ENCODE measurements at places on chromosomes 12 and 14.

- DNase-seq = no peak
These were observed 3.6 kb downstream of the CFL2 start for GRCh38 chr14:34710744-34711143.

DNA sequence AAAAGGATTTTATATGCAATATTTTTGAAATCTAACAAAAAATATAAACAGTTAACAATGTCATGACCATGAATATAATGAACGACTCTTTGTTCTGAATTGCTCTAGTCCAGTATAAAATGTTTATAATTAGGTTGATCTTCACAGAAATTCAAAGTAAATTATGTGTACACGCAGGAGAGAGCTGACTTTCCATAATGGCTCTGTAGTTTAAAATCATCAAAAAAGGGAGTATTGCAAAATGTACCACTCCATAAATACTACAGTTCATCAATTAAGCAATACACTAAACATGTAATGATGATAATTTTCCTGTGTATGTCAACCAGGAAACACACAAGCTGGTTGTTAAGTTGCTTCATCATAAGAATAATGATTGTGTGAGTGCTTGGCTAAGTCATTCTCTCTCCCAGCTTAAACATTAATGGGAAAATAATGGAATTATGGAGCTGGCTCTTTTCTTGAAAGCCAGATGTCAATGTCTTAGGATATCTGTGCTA is 189.5 kb upstream of the PLEKHG7 start:
- DNase-seq = no peak

DNA sequence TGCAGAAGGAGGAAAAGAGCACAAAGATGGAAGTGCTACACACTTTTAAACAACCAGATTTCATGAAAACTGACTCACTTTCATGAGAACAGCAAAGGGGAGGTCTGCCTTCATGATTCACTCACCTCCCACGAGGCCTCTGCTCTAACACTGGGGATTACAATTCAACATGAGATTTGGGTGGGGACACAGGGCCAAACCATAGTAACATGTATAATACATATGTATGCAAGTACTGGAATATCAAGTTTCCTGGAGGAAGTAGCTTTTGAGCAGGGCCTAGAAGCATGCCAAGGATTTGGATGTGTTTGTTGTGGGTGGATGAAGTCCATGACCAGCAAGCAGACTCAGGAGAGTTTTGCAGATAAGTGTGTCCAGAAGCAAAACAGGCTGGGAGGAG is 409.0 kb downstream of the RGS6 start:
- no peak for DNase-seq

- no peak for DNase-seq
These were observed 53.8 kb upstream of the SGPP1 start for GRCh38 chr14:63781686-63782085.

GRCh38 chr12:104870797-104871196 is 87.3 kb downstream of the SLC41A2 start:
- no peak for DNase-seq

DNA sequence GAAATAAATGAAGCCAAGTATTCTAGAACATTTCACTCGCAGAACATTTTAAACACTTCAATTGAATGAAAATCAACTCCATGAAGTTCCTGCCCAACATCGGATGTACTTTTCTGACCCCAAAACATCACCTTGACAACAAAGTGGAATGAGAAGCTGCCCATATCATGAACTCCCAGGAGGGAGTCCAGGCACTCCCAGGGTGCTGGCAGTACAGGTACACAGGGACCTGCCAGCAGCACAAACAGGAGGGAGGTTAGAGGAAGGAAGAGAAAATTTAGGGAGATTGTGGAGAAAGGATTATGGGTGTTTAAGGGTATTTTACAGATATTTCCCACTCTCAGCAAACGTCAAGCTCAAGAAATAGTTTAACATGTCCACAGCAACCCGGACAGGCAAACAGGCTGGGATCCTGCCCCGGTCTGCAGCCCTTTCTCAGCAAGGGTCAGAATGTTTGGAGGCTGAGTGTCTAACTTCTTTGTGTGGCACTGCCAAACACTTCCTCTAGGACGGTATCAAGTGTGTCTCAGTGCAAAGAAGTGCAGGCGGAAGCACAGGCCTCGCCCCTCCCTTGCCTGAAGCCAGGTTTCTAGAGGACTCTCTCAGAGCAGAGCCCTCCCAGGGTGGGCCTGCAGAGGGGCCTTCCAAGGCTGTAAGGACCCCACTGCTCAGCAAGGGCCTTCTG is 72.2 kb downstream of the SETD3 start:
- no peak for DNase-seq

DNA sequence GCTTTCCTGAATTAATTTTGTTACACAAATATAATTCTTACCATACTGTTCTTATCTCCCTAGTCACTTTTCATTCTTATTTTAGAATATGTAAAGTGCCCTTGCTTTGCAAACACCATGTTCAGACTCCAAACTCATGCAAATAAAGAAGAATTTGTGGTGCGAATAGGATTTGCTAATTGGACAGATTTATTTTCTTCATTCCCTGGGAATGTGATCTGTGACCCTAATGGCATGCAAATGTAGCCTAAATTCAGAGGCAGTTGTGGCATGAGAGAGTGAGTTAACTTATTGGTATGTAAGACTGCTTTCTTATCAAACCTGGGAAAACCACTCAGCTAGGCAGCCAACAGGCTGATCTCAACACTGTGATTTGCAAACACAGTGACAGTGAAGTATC is 10.0 kb downstream of the CAPZA3 start:
- DNase-seq = no peak

- DNase-seq = no peak
These were observed 27.7 kb downstream of the MAX start for GRCh38 chr14:65074449-65075150.

DNA sequence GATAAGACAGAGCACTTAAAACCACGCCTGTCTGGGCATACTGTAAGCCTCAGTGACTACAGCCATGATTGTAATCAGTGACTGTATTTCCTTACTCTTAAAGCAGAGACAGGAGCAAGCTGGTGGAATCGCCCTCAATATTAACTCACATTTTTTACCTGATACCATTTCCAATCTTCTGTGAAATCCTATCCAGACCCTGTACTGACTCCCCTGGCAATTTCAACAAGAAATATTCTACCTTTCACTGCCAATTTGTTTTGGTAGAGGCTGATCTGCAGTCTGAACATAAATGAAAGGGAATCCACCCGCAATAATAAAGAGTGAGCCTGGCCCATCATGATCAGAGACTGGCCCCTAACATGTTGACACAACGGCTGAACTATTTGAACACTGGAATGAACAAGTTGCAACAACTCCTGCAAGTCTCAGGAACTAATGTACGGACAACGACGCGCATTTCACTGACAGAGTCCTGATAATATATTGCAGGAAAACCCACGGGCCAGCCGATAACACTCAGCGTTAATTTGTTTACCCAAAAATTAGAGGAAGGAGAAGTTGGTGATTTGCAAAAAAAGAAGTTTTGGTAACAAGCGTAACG is 195.5 kb upstream of the BTG1 start:
- no peak for DNase-seq

DNA sequence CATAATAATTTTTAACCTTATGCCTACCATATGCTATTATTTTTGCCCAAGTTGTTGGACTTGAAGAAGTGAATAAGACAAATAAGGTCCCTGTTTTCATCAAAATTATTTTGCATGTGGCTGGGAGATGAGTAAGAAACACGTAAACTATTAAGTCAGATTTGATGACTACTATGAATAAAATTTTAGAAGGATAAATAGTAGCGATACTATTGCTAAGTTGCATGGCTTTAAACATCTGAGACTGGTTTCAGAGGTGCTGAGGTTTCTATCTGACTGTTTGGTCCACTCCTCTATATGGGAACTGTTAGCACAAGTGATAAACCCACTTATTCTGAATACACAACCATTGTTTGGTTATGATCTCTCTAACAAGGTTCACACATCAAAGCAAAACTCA is 674.3 kb upstream of the MDGA2 start:
- DNase-seq = no peak

DNA sequence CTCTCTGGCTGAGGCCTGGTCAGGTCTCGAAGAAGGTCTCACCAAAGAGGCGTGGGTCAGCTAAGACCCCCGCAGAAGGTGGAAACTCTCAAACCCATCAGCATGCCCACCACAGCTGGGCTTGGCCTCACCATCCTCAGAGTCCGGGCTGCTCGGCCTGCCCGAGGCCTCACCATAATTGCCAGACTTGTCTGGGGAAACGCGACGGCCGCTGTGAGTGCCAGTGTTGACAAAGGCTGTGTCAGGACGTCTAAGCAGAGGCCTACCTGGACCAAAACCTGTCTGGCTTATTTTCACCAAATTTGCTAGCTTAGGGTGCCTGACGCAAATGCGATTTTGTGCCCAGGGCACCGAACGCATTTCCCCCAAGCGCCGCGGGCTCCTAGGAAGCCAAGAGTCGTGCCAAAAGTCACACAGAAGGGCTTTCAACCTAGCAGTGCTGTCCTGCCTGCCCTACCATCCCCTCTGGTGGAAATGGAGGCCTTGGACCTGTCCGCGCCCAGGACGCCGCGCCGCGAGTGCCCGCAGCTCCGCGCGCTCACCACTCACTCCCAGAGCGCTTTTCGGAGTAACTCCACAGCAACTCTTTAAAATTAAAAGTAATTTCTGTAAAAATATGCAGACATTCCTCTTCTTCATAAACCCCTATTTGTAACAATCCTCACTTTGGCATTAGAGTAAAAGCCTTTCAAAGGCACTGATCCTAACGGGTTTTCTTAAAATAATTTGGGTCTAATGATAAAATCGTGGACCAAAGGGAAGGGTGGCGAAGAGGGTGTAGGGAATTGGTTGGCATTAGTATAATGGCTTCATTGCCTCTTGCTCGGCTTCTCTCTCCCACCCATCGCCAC is 1.2 kb upstream of the ALX1 start:
- DNase-seq = no peak

GRCh38 chr12:43805860-43806736 is at the start of gene TWF1:
Gene TWF1, minus strand, starts transcription at chr12:43806317. Its CDS starts 72 bp downstream, at chr12:43806245.
- DNase-seq = peak; percentile 75

DNA sequence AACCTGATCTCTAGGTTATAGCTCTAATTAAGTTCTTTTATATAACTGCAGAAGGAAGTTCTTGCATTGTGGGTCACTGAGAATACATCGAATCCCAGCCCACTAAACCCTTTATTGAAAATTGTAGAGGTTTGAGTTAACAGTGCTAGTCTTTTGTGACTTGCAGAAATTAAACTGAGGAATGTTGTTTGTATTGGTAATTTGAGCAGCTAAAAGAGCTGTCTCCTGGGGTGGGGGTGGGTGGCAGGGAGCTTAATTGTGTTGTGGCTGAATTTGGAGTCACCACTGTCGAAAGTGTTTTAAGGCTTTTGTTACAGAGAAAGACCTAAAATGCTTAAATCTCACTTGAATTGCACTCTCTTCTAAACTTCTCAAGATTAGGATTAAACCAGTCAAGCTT is 3.2 kb upstream of the COX8C start:
- DNase-seq = no peak

GRCh38 chr14:66129224-66129623 is 356.9 kb upstream of the CCDC196 start:
- no peak for DNase-seq

DNA sequence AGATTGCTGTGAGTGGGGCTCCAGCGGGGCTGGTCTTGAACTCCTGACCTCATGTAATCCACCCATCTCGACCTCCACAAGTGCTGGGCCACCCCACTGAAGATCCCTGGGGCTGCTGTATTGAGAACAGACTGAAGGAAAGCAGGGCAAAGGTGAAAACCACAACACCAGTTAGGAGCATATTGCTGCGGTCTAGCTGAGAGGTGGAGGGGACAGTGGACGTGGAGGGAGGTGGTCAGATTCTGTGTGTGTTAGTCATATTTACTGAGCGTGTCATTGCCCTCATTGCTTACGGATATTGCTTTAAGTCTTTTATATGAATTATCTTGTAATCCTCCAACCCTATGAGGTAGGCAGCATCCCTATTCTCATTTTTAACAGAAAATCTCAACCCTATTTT is 69.0 kb upstream of the OVCH1 start:
- no peak for DNase-seq

- DNase-seq = no peak
These were observed 14.2 kb downstream of the PLEKHH1 start for GRCh38 chr14:67547224-67547780.

DNA sequence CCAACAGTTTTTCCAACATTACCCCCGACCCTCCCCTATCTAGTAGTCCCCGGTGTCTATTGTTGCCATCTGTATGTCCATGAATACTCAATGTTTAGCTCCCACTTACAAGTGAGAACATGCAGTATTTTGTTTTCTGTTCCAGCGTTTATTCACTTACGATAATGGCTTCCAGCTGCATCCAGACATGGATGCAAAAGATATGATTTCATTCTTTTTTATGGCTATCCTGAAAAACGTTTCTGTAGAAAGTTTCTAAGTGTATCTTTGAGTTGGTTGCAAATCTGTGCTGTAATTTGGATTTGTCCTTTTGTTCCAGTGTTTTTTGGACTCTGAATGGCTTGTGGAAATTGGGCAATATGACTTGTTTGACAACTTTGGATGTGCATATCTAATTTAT is 11.7 kb downstream of the SP1 start:
- no peak for DNase-seq

DNA sequence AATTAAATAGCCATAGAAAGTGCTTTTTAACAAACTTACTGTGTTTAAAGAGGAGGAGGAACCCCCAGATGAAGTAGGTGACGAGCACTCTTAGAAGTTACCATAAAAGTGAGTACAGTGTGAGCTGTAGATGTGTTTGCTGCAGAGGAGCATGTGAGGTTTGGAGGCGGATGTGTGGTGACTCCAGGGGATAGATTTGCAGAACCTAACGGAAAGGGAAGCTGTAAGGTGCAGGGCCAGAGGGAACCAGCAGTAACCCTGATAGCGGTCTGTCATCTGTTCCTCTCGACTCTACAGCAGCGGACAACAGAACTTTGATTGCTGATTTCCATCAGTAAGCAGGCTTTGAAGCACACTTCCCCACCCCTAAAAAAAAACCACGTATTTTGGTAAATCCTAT is 5.2 kb downstream of the CALM1 start:
- DNase-seq = no peak

- DNase-seq = no peak
These were observed 46.4 kb downstream of the TPCN1 start for GRCh38 chr12:113267621-113268020.

GRCh38 chr12:88604646-88605045 is 24.4 kb upstream of the KITLG start:
- no peak for DNase-seq

- no peak for DNase-seq
These were observed 164.7 kb upstream of the CCND2 start for GRCh38 chr12:4108803-4109345.

DNA sequence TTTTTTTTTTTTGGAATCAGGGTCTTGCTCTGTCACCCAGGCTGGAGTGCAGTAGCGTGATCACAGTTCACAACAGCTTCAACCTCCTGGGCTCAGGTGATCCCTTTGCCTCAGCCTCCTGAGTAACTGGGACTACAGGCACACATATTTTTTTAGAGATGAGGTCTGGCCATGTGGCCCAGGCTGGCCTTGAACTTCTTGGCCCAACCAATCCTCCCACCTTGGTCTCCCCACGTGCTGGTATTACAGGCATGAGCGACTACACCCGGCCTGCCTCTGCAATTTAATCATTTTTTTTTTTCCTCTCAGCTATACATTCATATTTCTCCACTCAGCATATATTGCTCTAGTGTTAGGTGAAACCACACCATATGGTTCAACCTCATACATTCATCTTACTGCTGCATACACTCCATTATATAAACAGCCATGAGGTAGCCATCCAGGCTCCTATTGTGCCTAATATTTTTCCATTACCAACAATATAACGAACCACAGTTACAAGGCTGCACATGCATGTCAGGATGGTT is 7.1 kb downstream of the STX2 start:
- no peak for DNase-seq

Measured in stimulated activated CD8-positive, alpha-beta memory T cell treated with anti-CD3 and anti-CD28 coated beads, Interleukin-15, amount 100 ng/mL, for 4 hours (primary cell).